SHP77 (cell line): ENCODE measurements at places on chromosomes 7 and 10.

GRCh38 chr7:95527776-95528250 lies 42.1 kb downstream of the ASB4 start:
- DNase-seq, result peak; percentile 31

GRCh38 chr7:80154656-80155333 lies 20.2 kb downstream of the GNAI1 start:
- no peak for DNase-seq

GRCh38 chr7:151006590-151007300 lies 15.9 kb downstream of the NOS3 start:
- no peak for DNase-seq

GRCh38 chr10:132492323-132493025 lies 45.1 kb upstream of the INPP5A start:
- DNase-seq, result no peak

DNA sequence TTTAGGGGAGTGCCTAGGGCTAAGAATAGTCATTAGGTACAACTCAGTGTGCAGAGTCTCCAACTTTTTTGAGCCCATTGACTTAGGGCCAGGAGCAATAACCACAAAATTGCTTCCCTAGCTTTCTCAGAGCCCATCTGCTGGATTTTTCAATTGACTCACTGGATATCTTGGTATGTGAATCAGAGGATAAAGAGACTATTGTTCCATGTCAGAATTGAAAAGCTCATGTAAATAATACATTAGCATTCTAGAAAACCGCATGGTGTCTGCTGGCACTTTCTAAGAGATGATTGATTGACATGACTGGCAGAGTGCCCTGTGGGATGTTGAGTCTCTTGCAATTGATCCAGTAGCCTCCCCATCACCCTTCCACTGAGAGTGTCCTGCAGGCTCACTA lies 246.2 kb downstream of the CCDC7 start:
- no peak for DNase-seq

- DNase-seq, result peak; percentile 27
These were observed 24.8 kb upstream of the EIF5AL1 start for GRCh38 chr10:79487296-79488194.

- no peak for DNase-seq
These were observed 181.9 kb upstream of the PRSS58 start for GRCh38 chr7:142439739-142440138.

- no peak for DNase-seq
These were observed 353.9 kb downstream of the HPSE2 start for GRCh38 chr10:98881789-98882188.

DNA sequence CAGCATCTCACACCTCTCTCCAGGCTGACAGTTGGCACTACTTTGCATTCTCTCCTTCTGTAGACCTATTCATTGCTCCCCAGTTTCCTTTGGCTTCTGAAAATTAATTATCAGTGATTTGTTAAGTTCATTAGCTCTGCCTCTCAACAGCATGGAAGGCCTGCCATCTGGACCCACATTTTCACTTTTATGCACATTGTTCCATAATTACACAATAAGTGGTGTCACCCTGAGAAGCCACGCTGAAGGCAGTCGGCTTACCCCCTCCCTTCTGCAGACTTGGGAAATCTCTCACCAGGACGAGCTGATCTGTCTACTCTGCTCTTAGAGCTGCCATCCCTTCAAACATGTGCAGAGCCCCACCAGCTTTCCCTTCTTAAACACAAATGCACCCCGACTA lies 64.7 kb downstream of the SLIT1 start:
- no peak for DNase-seq

- DNase-seq, result no peak
These were observed 25.2 kb downstream of the LIPK start for GRCh38 chr10:88731296-88731695.

GRCh38 chr7:106110885-106111654 lies 1.0 kb downstream of the SYPL1 start:
- peak; percentile 30 for DNase-seq

DNA sequence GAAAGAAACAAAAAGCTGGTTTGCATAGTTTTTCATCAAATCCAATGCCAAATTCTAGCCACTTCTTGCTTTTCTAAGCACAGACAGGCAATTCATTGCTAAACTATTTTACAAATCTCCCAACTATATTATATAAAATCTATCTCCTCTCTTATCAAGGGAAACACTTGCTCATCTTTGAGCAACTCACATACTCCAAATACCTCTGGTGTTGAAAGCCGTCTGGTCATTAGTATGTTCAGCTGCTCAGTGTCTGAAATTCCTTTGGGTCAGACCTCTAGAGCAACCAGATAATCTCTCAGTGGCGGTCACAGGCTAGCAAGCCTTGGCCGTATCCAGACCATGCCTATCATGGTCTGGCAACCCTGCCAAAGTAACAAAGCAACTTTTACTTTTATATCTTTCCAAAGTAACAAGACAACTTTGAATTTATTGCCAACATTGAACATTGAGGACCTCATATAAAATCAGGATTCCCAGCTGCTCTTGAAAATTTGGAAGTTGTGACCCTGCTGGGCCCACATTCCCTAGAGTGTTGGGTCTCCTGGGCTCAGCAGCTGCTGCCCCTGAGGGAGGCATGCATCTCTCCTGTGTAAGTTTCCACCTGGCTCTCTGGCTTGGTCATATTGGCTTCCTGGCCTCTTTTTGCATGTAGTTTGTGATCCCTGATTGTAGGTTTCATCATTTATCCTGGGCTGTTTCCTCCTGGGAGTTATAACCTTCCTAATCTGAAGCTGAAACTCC lies 56.8 kb upstream of the LANCL2 start:
- DNase-seq, result no peak

- no peak for DNase-seq
These were observed 47.3 kb upstream of the INSYN2A start for GRCh38 chr10:127243490-127244272.

GRCh38 chr10:76043261-76043660 lies 611.8 kb downstream of the LRMDA start:
- no peak for DNase-seq

DNA sequence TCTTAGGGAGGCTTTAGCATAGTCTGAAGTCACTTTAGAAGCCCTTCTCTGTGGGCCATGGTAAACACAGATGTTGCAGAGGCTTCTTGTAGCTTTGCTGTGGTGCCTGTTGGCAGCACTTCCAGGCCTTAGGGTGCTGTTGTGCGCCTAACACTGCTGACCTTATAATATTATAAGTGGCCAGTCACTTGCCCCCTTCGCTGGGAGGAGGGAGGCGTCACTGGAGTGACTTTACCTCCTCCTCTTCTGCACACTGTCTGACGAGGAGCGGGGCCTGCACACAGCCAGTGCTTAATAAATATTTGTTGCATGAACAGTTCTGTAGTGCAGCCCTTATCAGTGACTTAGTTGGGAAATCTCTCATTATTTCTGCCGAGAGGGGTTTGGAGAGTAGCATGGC lies 63.3 kb downstream of the WDR37 start:
- DNase-seq, result no peak

DNA sequence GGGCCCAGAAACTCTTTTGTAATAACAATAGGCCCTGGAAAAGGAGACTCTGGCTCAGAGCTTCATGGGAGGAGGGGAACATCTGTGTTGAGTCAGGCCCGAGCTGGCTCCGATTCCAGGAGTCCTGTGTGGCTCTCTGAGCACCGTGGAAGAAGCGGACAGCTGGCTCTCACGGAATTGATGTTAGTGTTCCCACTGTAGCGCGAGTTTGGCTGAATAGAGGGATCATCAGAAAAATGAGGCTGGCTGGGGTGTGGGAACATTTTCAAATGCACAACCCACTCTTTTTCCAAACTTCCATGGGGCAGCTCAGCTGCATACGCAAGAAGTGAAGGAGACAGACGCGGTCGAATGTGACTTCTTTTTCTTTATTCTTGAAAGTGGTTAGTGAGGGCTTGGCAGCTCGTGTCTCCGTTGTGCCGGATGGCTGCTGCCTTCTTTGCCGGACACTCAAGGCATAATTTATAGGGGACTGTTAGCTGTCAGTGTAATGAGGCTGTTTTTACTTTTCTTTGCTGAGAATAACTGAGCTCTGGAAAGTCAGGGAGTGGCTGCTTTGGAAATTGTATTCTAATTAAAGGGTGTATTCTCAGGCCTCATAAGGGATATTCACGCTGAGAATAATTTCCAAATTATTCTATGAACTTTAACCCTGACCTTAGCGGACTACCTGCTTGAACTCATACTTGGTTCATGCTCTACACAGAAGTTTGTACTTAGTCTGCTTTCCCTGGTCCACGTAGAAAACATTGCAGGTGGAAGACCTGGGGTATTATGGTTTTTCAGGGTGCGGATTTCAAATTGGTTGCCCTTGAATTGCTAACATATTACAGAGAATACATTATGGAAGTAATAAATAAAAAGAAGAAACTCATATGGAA lies 23.1 kb downstream of the MDFIC start:
- DNase-seq, result no peak

DNA sequence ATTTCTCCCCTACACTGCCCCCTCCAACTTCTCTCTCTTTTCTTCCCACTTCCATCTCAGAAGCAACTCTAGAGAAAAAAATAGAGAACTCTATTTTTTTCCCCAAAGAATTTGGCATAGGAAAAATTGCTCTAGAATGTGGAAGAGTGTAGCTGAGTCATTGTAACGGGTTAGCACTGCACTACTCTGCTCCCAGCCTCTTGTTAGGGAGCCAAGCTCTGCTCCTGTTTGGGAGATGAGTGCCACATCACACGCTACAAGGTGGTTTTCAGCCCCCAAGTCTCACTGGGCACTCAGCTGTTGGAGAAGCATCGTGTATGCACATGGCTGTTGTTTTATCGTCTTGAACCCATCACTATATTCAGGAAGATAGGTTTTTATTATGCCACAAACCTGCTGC lies 136.4 kb downstream of the BMPER start:
- DNase-seq, result no peak

GRCh38 chr10:48926255-48926654 lies 13.4 kb downstream of the LRRC18 start:
- DNase-seq, result no peak

DNA sequence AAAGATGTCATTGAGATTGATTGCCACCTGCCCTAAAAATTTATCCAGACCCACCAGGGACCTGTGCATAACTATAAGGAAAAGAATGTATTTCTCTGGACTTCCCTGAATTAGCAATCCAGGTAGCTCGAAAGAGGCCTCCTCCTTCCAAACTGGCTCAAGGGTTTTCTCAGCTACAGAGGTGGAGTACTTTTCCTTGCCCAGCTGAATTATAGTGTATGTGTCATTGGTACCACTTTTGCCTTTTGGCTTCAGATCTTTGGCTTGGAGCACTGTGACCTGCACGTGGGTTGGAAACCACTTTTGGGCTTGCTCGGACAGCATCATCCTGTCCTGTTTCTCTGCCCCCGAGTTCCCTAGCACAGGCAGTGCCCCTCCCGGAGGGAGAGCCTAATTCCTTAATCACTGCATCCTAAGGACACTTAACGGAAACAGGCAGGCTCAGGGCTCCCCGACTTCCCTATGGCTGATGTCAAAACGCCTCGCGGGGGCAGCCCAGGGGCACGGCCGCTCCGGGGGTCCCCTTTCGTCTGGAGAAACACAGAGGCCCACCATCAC lies 825 bp downstream of the RAB11FIP2 start:
- peak; percentile 46 for DNase-seq

GRCh38 chr7:38070718-38071117 lies 107.3 kb upstream of the STARD3NL start:
- DNase-seq, result peak; percentile 72

DNA sequence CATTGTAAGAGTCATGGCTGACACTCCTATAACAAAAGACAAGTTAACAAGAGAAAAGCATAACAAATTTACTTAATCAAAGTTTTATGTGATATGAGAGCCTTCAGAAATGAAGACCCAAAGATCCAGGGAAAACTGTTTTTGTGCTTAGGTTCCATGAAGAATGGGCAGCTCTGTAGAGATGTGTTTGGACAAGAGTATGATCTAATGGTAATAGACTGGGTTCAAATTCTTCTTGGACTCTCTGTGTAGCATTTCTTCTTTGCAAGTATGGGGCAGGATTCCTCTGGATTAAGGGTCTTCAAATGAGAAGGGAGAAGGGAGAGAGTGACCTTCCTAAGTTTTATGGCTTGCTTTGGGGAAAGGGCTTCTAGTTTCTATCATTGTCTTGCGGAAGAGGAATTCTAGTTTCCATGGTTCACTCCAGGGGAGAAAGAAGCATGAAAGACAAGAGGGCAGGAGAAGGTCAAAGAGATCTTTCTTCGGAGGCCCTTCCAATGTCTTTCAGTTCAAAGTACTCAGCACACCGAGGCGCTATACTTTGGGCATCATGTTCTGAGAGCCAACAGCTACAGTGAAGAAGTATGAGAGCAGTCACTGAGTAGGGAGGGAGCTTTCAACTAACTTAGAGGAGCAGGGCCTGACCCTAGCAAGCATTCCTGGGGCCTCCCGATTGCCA lies 15.4 kb downstream of the IFIT3 start:
- no peak for DNase-seq

- DNase-seq, result no peak
These were observed 34.5 kb downstream of the CREB3L2 start for GRCh38 chr7:137967143-137968018.

GRCh38 chr10:87761892-87762291 lies 56.1 kb downstream of the ATAD1 start:
- no peak for DNase-seq

DNA sequence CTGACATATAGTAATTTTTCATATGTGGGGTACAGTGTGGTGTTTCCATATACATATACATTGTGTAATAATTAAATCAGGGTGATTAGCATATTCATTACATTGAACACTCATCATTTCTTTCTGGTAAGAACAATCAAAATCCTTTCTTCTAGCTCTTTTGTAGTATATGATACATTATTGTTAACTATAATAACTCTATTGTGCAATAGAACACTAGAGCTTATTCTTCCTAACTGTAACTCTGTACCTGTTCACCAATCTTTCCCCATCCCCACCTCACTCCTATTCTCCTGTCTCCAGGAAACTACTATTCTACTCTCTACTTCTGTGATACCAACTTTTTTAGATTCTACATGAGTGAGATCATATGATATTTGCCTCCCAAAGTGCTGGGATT lies 9.4 kb downstream of the BZW2 start:
- DNase-seq, result no peak

DNA sequence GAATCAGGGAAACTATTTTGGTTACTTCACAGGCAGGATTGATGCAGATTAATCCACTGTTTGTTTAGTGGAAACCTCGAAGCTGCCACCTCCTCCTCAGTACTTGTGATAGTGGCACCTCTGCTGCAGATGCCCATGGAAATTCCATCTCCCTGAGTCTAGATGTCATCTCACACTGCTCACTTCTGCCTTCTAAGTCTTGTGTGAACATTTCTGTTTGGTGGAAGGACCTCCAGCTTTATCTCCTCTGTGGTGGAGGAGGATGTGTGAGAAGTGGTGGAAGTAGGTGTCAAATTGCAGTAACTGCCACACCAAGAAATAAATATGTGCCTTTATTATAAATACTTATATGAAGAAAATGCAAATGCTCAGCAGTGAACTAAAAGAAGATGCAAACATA lies 25.8 kb upstream of the GPR141 start:
- no peak for DNase-seq

GRCh38 chr10:76447578-76447977 lies 1016.2 kb downstream of the LRMDA start:
- no peak for DNase-seq

DNA sequence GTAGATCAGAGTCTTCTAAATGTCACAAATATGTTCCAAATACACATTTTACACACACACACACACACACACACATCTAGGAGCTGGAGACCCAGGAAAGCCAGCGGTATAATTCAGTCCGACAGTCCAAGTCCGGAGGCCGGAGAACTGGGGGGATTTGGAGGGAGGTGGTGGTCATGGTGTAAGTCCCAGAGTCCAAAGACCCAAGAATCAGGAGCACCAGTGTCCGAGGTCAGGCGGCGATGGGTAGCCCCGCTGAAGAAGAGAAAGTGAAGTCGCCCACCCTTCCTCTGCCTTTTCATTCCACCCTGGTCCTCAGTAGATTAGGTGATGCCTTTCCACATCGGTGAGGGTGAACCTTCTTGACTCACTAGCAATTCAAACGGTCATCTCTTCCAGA lies 154.8 kb downstream of the CAMK1D start:
- DNase-seq, result no peak
